ENCODE measurements at places on chromosomes 3 and 15.

DNA sequence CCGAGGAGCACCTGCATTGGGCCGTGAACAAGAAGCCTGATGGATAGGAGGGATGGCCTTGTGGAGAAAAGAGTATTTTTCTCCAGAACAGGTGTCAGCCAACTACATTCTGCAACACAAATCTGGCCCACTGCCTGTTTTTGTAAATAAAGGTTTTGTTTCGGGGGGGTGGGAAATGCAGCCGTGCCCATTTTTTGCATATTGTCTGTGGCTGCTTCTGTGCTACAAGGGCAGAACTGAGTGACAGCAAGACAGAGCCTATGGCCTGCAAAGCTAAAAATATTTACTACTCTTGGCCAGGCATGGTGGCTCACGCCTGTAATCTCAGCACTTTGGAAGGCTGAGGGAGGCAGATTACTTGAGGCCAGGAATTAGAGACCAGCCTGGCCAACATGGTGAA is 95.9 kb upstream of the AKAP13 start:
- DNase-seq: no peak

- no peak for DNase-seq
Observed at GRCh38 chr3:46489875-46490274, 7.9 kb upstream of the RTP3 start.

- DNase-seq: no peak
Observed at GRCh38 chr3:95721938-95722337, 1092.5 kb upstream of the EPHA6 start.

GRCh38 chr3:159881828-159882309 is 106.8 kb upstream of the IL12A start:
- DNase-seq: no peak

DNA sequence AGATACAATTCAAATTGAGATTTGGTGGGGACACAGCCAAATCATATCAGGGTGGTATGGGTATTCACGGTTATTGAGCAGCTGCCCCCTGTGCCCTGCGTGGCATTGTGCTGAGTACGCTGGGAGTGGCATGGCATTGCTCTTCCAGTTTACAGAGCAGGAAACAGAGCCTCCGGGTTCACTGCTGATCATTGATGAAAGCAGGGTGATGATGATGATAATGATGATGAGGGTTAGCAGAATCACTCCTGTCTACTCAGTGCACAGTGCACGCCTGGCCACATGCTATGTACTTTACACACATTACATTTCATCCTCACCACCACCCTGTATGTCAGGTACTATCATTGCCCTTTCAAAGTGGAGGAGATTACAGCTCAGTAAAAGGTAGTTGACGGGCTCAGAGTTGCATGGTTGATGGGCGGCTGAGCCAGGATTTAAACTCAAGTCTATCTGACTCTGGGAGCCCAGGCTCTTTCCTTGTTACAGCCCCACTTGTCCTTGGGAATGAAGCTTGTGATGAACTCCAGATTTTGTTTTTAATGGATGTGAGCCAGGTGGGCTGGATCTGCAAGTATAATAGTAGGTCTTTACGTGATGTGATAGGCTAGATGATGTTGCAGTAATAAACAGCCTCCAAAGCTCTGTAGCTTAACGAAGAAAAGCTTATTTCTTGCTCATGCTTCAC is 87.6 kb upstream of the MYZAP start:
- DNase-seq: no peak
